ENCODE measurements at places on chromosomes 4 and X. TPM values are rescaled to one million over a fixed set of nuclear protein-coding genes. Genes with fewer than 3 reads are reported as not detected.

Gene GLOD5
- 0.79 TPM for polyA plus RNA-seq

Gene DRD5
- polyA plus RNA-seq = 0.74 TPM

Gene LUZP4
- not detected for polyA plus RNA-seq

GRCh38 chrX:5979338-5979737 is 249.3 kb downstream of the NLGN4X start:
- DNase-seq = no peak

Gene CYLC1
- not detected for polyA plus RNA-seq

- no peak for DNase-seq
Observed at GRCh38 chrX:24154490-24155034, 5.0 kb downstream of the ZFX start.

- DNase-seq = no peak
Observed at GRCh38 chr4:135917011-135917410, 1615.3 kb downstream of the PCDH18 start.

GRCh38 chr4:169675825-169676224 is 55.4 kb downstream of the CLCN3 start:
- DNase-seq = no peak

DNA sequence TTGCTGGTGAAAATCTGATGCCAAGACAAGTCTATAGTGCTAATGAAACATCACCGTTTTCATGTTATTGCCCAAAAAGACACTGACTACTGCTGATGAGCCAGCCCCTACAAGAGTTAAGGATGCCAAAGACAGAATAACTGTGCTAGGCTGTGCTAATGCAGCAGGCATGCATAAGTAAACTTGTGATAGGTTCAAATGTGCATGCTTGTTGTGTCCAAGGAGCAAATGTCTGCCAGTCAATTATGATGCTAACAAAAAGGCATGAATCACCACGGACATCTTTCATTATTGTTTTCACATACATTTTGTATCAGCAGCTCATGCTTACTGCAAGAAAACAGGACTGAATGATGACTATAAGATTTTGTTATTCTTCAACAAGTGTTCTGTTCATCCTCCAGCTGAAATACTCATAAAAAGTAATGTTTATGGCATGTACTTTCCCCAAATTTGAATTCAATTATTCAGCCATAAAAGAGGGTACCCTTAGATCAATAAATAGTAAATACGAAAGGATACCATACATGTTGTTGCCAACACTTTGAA is 306.9 kb upstream of the ARSJ start:
- DNase-seq = no peak

Gene TREX2
- polyA plus RNA-seq = 0.50 TPM

Gene ADH5
- polyA plus RNA-seq = 262 TPM

Gene IL3RA
- 10.1 TPM for polyA plus RNA-seq

DNA sequence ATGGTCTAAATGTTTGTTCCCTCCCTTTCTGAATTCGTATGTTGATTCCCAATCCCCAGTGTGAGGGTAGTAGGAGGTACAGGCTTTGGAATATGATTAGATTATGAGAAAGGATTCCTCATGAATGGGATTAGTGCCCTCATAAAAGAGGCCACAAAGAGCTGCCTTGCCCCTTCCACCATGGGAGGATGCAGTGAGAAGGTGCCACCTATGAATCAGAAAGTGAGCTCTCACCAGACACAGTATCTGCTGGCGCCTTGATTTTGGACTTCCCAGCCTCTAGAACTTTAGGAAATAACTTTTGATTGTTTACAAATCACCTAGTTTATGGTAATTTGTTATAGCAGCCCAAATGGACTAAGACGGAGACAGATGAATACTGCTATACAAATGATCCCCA is 3.6 kb downstream of the ATP10D start:
- no peak for DNase-seq

Gene TRAPPC2
- 19.8 TPM for polyA plus RNA-seq

- DNase-seq = no peak
Observed at GRCh38 chrX:122055979-122056715, 1008.7 kb downstream of the GLUD2 start.

Gene PSAPL1
- polyA plus RNA-seq = not detected

GRCh38 chr4:23422878-23423277 is 467.0 kb downstream of the PPARGC1A start:
- no peak for DNase-seq

Gene GPR173
- 24.2 TPM for polyA plus RNA-seq

- no peak for DNase-seq
Observed at GRCh38 chr4:82810176-82810575, 11.6 kb upstream of the SCD5 start.

Gene SGCB
- 42.2 TPM for polyA plus RNA-seq

DNA sequence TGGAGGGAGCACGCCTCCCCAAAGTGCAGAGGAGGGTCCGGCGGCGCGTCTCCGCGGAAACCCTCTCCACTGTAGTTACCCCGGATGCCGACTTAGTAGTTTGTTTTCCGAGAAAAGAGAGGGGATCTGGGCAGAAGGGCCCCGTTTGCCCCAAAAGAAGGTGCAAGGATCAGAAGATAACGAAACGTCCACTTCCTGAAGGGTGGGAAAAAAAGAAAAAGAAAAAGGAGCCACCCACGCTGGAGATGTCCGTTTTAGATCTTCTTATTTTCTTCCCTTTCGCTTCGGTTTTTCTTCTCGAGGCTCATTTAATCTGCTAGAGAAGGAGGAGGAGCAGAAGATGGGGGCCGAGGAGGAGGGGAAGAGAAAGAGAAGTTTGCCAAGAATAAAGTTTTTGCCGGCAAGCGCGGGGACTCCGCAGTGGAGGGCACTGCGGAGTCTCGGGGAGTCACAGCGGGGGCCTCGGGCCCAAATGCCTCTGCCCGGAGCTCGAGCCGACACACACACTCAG is 517 bp downstream of the LEF1 start:
- DNase-seq = peak; percentile 66

Gene PLK4
- polyA plus RNA-seq = 23.2 TPM

All from renal pelvis (tissue), 12 donors.